Stimulated activated CD4-positive, alpha-beta T cell treated with anti-CD3 and anti-CD28 coated beads, Interleukin-1b, Interleukin-23, amount 100 ng/mL, for 48 hours (primary cell): ENCODE measurements at places on chromosomes 7 and 10.

- DNase-seq, result no peak
These were observed 5.8 kb upstream of the NCOA4 start for GRCh38 chr10:46035923-46036849.

DNA sequence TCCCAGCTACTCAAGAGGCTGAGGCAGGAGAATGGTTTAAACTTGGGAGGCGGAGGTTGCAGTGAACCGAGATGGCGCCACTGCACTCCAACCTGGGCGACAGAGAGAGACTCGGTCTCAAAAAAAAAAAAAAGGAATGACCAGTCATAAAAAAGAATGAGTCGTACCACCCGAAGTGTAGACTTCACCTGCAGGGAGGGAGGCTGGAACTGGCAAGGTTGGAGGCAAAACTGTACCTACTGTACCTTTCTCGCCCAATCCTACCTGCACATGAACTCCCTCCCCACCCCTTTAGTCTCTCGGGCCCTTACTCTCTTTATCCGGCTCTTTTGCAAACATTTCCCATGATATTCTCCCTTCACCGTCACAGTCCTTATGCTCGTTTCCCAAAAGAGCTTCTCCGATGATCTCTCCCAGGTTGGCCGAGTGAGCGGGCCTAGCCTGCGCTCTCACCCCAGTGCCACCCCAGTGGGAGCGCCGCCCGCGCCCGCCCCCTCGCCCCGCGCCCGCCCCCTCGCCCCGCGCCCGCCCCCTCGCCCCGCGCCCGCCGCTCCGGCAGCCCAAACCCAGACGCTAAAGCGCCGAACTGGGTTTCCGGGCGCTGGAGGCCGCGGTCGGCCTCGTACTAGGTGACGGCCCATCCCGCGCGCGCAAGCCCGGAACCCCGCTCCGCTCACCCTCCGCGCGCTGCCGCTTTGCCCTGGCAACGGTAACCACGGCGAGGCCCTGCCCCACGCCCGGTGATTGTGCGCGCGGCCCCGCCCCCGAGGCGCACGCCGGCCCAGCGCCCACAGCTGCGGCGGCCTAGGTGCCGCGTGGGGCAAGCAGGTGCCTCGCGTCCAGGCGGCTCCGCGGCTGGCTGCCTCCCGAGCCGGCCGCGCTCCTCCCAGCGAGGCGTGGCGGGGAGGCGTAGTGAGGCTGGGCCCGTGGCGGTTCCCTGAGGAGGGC lies at the start of gene SMKR1:
Gene SMKR1 (plus strand): TSS at position 772 of the 948 bp plus-strand sequence. CDS start 294 bp downstream, outside the sequence.
- peak; percentile 85 for DNase-seq

GRCh38 chr7:96102096-96102811 lies 219.6 kb downstream of the SLC25A13 start:
- no peak for DNase-seq

DNA sequence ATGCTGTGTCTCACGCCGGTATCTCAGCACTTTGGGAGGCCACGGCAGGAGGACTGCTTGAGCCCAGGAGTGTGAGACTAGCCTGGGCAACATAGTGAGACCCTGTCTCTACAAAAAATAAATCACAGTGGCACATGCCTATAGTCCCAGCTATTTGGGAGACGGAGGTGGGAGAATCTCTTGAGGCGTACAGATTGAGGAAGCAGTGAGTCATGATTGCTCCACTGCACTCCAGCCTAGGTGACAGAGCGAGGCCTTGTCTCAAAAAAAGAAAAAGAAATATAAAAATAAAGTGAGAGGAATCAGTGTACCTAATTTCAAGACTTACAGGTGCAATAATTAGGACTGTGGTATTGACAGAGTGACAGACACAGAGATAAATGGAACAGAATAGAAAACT lies 23.9 kb downstream of the SLC25A40 start:
- no peak for DNase-seq

- no peak for DNase-seq
These were observed 382.4 kb downstream of the SORCS3 start for GRCh38 chr10:105023211-105024111.

- DNase-seq, result peak; percentile 32
These were observed 99.4 kb downstream of the CTBP2 start for GRCh38 chr10:125060826-125061556.

DNA sequence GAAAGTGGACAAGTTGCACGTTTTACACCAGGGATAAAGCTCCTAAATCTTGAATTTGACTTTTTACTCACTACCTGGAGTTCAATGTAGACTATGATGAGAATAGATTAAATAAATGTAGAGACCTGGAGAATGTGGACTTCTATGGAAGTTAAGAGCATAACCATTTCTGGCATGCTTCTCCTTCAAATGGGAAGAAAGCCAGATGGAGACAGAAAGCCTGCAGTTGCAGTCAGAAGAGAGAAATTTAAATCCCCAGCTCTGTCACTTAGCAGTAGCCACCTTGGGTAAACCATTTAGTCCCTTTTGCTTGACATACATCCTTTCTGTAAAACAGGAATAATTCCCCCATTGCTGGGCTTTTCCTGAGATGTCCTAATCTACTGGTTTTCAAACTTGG lies 355.3 kb upstream of the AUTS2 start:
- no peak for DNase-seq

- DNase-seq, result no peak
These were observed 43.3 kb downstream of the FRMPD2 start for GRCh38 chr10:48231178-48231577.

DNA sequence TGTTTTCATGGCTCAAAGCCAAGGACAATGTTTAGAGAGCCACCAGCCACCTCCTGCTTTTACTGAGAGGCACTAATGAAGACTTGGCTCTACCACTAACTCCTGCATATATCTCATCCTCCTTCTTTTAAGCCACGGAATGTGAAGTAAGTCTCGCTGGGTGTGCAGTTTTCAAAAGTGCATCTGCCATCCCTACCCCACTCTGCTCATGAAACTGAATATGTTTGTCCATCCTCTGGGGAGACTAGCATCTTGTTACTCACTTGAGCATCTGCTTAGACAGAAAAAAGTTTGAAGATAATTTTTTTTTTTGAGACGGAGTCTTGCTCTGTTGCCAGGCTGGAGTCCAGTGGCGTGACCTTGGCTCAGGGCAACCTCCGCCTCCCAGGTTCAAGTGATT lies 40.8 kb downstream of the EPDR1 start:
- DNase-seq, result no peak

DNA sequence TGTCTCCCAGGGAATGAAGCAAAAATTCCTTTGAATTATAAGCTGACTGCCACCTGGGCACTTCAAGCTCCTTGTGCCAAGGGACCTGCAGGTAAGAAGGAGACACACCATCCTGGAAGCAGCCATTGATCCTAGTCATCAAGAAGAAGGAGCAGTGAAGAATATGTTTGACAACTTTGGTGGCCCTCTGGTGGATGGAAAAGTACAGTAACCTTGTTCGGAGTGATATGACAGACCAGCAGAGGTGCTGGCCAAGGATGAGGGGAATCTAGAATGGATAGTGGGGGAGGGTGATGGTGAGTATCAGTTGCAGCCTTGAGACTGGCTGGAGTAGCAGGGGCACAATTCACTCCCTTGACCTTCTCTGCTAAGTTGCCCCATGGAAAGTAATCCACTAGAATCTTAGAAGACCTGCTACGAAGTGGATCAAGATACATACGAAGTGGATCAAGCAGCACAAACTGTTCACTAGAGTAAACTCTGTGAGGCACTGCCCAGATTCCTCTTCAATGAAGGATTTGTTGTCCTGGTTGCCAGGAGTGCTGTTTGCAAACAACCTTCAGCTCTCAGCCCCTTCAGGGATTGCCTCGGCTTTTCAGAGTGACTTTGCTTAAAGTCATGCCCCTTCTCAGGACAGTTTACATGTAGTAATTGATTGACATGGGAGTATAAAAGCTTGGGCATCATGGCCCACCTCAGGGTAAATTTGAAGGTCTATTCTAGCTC lies 44.8 kb upstream of the ORC5 start:
- no peak for DNase-seq

GRCh38 chr10:87844837-87845623 lies 18.3 kb downstream of the KLLN start:
- no peak for DNase-seq

DNA sequence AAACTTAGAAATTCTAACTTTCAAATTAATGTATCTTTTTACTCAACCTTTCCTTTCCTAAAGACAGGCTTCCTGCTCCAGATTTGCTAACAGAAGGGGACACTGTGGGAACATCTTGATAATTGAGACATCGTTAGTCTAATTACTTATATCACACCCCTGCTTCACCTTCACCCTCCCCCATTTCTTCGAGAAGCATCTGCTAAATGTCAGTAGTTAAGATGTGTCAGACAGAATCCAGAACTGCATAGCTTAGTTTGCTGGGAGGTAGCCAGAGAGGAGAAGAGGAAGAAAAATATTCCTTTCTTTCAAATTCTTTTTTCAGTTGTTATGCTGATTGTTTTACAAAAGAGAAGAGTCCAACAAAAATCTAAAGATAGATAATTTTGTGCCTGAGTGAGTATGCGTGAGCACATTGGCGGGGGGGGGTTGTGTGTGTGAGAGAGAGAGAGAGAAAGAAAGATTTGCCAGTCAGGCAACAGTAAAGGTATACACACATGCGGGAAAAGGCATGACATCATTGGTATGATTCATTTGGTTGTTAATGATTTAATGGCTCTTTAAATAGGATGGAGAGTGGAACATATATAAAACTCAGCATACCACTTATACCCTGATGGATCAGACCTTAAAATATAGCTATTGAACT lies 192.4 kb downstream of the PTN start:
- no peak for DNase-seq

GRCh38 chr10:100325158-100325557 lies 4.9 kb downstream of the PKD2L1 start:
- DNase-seq, result no peak

GRCh38 chr10:91700788-91701444 lies 68.0 kb upstream of the PPP1R3C start:
- no peak for DNase-seq

DNA sequence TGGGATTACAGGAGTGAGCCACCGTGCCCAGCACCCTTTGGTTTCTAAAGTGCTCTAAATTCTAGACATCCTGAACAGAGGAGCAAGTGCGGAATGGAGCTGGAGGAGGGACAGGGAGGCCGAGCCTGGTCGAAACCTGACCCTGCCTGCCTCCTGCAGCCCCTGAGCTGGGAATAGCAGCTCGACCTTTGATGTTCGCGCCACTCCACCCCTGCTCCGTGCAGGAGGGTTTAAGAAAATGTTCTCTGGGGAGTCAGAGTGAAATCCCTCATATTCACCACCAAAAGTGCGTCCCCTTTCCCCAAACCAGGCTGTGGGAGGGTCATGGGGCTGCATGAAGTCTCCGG lies 1.8 kb downstream of the PGAM2 start:
- DNase-seq, result no peak

GRCh38 chr10:109534193-109534592 lies 389.1 kb downstream of the XPNPEP1 start:
- DNase-seq, result no peak

DNA sequence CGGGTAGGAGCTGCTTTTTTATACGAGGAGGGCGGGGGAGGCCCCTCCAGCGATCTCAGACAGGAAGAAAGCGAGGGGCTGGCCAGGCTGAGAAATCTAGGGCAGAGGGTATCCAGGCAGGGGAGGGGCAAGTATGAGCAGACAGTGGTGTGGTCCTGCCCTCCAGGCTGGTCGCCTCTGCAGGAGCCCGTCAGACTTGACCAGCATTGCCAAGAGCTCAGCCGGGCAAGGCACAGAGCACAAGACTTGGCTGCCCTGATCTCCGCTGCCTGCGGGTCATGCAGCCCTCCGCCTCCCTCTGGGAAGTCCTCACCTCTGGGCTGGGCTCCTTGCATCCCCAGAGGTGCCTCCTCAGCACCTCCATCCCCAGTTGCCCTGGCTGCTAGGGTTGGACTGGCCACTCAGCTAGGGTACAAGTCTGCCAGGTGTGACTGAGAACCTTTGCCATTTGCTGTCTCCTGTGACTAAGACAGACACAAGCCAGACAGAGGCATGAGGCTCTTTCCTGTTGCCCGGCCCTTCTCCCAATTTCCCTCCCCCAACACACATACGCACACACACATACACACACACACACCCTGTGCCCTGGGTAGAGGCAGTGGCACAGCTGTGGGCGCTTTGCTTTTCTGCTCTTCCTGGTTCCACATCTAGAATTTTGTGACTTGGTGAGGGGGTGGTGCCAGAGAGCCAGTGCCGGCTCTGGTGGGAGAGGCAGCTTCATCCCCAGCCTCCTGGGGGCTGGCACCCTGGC lies 59.1 kb upstream of the PPIF start:
- DNase-seq, result no peak

GRCh38 chr10:60508037-60508436 lies 118.4 kb upstream of the ANK3 start:
- DNase-seq, result no peak

DNA sequence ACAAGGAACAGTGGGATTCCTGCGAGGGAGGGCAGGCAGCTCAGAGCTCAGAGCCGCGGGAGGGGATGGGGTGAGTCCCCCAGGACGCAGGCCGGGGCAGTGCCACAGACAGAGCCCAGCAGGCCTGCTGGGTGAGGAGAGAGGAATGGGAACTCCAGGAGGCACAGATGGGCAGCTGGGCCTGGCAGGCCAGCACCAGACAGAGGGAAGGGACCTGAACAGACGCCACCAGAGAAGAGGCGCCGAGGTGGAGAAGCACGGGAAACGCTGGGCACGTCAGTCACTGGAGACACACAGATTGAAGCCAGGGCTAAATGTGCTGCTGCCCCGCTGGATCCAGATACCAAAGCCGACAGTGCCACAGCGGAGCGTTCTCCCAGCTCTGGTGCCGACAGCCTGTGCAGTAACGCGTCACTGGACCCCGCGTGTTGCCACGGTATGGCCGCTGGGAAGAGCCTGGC lies 225.8 kb downstream of the MAD1L1 start:
- no peak for DNase-seq

DNA sequence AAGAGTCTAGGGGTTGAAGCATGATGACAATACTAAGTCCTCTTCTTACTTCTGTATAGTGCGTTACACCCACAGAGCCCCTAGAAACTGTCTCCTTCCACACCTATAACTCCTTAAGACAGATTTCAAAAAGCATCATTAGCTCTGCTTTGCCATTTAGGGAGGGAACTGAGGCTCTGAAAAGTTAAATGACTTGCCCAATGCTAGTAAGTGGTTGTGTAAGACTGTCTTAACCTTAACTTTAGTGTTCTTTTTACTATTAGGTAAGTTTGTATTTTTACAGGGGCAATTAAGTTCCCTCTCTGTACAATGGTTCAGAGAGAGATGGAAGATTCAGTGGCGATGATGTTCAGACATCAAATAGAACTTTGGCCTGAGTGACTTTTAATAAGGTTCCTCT lies 72.7 kb upstream of the ASAH2 start:
- no peak for DNase-seq

- DNase-seq, result no peak
These were observed 292.2 kb upstream of the TAC1 start for GRCh38 chr7:97439637-97440214.

DNA sequence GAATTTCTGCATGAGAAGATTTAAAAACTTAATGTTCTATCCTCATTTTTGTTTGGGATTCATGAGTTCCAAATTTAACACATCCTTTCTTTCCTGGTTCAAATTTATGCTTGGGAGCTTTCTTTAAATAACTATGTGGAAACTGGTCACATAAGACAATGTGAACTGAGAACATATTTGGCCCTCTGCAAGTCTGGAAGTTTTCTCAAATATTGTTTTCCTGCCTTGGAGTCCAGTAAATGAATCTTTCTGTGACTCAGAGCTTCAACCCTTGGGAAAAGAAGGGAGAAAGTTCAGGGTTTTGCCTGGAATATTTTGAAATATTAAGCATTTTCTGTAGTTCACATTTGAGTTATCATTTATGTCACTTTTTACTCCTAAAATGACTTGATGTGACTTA lies 559.0 kb upstream of the NRP1 start:
- no peak for DNase-seq

GRCh38 chr10:72340510-72341261 lies 14.0 kb downstream of the DNAJB12 start:
- DNase-seq, result peak; percentile 77
